CD8-positive, alpha-beta memory T cell (primary cell): ENCODE measurements at places on chromosomes 13 and 19.

DNA sequence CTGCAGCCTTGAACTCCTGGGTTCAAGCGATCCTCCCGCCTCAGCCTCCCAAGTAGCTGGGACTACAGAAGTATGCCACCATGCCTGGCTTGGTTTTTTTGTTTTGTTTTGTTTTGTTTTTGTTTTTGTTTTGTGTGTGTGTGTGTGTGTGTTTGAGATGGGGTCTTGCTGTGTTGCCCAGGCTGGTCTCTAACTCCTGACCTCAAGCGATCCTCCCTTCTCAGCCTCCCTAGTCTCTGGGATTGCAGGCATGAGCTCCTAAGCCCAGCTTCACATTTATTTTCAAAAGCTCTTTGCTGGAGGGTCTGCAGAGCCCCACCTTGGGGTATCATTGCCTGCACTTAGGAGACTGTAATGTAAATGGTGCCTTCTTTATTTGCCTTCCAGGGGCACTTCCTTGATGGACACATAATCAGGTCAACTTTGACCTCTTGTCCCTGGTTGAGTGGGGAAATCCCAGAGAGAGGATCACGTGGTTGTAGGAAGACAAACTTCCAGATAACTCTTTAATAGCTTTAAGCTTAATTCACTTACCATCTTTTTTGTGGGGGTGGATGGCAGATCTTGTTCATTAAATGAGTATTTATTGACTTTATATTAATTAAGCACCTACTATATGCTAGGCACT, 72.9 kb upstream of the NPAS1 start:
- no peak for DNase-seq

- DNase-seq, result no peak
These were observed 16.3 kb upstream of the GSX1 start for GRCh38 chr13:27775943-27776342.

GRCh38 chr13:76851961-76852360, 34.2 kb downstream of the KCTD12 start:
- no peak for DNase-seq

- no peak for DNase-seq
These were observed 1.0 kb upstream of the ETHE1 start for GRCh38 chr19:43527860-43528622.

GRCh38 chr13:101489643-101490405, 37.3 kb downstream of the ITGBL1 start:
- DNase-seq, result no peak

DNA sequence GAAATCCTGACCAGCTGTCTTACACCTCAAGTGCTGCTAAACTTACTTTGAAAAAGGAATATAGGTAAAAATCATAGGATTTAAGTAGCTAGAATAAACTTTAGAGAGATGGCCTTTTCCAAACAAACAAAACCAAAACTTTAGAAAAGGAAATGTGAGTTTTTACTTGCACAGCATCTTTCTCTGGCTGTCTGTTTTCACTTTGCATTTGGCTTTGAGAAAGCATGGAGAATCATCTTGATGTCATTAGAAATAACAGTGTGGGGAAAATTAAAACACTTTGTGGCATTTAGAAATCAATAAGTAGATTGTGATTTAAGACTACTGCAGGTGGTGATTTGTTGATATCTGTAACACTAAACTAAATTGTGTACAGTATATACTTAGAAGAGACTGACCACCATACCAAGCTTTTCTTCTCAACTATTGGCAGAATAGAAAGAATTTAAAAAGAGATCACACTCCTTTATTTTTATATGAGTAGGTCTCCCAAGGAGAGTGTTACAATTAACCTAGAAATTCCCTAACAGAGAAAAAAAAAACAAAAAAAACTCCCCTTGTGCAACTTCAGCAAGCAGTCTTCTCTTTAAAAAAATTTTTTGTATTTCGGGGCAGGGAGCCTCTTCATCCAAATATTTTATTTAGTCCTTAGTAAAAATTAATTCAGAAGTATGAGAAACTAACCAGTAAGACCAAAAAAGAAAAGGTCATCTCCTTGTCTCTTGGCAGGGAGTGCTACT, 6.1 kb downstream of the WDFY2 start:
- no peak for DNase-seq

- no peak for DNase-seq
These were observed 149.4 kb downstream of the URI1 start for GRCh38 chr19:30091456-30091855.

DNA sequence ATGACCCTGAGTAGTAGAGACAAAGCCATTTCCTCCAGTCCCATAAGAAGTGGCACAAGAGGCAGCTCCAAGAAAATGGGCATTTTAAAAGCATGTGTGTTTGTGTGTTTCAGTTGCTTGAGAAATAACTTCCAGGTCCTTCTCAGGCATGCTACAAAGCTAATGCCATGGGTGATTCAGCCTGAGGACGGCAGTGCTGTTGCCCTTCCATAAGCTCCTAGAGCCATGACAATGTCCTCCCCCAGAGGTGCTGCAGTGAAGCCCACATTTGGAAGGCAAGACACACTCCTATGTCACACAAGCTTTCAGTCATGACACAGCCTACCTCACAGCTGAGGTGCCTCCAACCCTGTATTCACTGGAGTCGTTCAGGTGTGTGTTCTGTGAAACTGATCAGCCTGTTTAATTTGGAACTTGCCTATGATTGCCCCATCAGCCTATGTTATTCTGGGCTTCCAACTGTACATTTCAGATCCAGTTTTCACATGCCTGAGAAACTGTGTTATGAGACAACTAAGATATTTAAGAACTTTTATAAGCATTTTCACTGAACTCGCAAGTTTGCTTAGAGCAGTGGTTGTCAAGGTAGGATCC, 213.6 kb downstream of the FOXO1 start:
- DNase-seq, result no peak

DNA sequence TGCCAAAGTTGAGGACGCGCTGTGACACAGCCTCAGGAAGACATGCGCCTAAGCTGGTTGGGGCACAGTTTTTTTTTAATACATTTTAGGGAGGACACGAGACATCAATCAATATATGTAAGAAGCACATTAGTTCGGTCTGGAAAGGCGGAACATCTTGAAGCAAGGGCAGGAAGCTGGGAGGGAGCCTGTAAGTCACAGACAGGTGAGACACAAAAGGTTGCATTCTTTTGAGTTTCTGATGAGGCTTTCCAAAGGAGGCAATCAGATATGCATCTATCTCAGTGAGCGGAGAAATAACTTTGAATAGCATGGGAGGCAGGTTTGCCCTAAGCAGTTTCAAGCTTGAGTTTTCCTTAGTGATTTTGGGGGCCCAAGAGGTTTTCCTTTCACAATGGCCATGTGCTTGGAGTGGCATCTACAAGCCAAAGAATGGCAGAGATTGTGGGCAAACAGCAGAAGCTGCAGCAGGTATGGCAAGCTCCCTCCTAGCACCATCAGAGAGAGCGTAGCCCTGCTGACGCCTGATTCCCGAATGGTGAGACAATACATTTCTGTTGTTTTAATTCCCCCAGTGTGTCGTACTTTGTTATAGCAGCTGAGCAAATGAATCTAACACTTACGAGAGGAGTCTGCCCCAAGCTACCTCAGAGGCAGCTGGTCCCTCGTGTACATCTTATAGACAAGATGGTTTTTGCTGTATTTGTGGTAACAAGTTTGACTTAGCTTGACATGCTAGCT, 99.5 kb upstream of the TMTC4 start:
- no peak for DNase-seq

DNA sequence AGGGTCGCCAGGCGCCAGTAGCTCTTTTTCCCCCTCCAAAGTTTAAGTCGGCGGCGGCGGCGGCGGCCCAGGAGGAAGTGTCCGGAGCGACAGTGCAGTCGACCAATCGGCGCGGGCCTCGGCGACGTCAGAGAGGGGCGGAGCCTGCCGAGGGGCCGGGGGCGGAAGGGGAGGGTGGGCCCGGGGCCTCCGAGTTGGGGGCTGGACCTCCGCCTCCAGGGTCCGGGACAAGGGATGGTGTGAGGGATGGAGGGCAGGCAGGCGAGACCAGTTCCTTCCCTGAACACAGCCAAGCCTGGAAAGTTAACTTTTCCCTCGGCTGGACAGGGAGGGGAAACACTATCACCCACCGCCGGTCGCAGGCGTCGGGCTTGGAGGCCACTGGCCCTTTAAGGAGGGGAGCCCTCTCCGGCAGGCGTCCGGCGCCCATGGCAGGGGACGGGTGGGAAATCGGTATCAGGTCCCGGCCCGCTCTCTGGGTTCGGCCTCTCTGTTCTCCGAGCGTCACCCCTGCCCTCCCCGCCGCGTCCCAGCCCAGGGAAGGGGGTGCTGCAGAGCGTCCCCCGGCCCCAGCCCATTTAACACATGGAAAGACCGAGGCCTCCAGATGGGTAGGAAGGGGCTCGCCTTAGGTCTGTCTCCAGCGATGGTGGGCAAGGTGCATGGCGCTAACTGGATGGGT, at the start of gene PRKD2:
TSS of gene PRKD2 (minus strand) at position 81 of the 682 bp plus-strand sequence. CDS start 744 bp downstream, outside the sequence.
- DNase-seq, result peak; percentile 80

GRCh38 chr13:92312823-92313222, 913.8 kb upstream of the GPC6 start:
- no peak for DNase-seq

DNA sequence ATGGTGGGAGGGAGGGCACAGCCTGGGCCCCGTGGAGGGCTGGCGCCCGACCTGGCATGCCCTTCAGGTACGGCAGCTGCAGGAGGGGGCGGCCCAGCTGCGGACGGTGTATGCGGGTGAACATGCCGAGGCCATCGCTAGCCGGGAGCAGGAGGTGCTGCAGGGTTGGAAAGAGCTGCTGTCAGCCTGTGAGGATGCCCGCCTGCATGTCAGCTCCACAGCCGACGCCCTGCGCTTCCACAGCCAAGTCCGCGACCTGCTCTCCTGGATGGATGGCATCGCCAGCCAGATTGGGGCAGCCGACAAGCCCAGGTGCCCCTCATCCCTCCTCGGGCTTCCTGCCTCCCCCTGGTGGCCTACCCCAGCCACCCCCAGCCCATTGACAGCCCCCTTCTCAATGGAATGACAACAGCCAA, 16.6 kb upstream of the SHKBP1 start:
- DNase-seq, result no peak

DNA sequence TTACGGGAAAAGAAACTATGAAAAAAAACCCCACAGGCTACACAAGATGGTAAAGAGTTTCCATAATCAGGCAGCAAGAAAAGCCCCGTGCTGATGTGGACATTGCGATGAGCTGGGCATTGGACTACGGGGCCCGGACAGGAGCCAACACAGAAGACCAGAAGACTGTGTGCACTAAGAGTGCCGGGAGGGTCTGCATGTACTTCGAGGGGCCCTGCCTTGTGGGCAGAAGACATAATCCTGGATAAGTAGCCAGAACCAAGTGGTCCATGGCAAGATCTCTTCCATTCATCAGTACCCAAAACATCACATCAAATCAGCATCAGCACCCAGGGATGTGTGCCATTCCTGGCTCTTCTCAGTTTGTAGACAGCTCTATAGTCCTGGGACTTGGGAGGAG, 317.8 kb downstream of the FGF9 start:
- no peak for DNase-seq

- no peak for DNase-seq
These were observed 169.8 kb downstream of the ATP8A2 start for GRCh38 chr13:25541434-25542123.

DNA sequence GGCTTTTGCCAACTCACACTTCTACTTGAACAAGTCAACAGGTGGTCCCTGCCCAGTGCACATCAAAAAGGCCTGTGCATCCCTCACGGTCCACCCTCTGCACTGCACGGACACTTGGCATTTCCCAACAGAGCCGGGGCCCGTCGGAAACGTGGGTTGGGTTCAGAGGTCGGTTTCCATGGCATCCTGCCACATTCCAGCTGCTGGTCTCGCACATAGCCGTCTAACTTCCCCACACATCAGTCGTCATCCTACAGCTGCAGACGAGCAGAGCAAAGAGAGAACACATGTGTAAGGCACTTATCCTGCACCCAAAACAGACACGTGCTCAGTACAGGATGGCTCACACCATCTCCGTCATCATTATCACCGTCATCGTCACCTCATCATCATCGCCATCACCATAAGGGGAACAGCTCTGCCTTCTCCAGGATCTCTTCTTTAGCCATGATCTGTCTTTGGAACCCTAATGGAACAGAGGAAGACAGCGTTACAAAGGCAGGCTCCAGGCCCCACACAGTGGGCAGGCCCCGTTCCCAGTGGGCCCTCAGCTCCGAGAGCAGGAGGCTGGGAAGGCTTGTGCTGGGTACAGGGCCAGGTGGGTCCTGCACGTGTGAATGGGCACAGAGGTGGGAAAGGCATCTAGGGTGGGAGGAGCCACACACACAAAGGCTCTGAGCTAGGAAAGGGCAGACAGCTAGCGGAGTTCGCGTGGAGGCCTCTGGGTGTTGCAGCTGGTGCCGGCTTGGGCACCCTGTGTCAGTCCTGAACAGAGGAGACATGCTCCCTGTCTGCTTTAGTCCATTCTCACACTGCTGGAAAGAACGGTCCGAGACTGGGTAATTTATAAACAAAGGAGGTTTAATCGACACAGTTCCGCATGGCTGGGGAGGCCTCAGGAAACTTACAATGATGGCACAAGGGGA, 170.8 kb upstream of the SOX1 start:
- no peak for DNase-seq

DNA sequence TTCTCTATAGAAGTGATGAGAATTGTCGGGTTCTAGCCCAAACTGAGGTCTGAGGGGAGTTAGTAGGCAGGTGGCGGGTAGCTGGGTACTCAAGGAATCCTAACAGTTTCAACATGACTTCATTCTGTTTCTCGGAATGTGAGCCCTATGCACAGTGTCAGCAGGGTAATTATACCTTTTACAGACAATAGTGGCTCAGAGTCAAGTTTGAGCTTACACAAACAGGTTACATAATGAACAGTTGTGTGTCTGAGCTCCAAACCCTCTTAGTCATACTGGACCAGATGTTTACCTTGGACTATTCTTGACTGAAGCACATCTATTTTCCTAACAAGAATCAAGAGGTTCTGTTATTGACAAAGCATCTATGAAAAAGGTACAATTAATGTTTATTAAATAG, 1066.7 kb upstream of the PCDH20 start:
- DNase-seq, result no peak

- DNase-seq, result no peak
These were observed 129.3 kb downstream of the ATP11A start for GRCh38 chr13:112819111-112819510.

DNA sequence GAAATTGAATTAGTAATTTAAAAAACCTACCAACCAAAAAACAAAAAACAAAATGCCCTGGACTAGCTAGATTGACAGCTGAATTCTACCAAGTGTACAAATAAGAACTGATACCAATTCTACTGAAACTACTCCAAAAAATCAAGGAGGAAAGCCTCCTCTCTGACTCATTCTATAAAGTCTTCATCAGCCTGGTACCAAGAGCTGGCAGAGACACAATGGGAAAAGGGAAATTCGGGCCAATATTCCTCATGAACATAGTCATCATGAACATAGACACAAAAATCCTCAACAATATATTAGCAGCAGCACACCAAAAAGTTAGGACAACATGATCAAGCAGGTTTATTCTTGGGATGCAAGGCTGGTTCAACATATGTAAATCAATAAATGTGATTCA, 2667.7 kb upstream of the PCDH20 start:
- DNase-seq, result no peak

GRCh38 chr13:81326913-81327312, 986.0 kb upstream of the SPRY2 start:
- DNase-seq, result no peak

GRCh38 chr13:100954430-100955305, 280.1 kb upstream of the TMTC4 start:
- DNase-seq, result no peak

GRCh38 chr19:55094456-55095259, 19.0 kb downstream of the EPS8L1 start:
- DNase-seq, result no peak
